ENCODE measurements at places on chromosomes 6 and 20.
A peak's percentile ranks its signal among the peaks of the same experiment; 100 is the strongest.

- DNase-seq = no peak
These were observed 225.7 kb downstream of the HAO1 start for GRCh38 chr20:7714549-7714948.

GRCh38 chr6:45665859-45666258 is 288.1 kb upstream of the SUPT3H start:
- DNase-seq = no peak

GRCh38 chr6:14819001-14819400 is 426.9 kb upstream of the JARID2 start:
- DNase-seq = no peak

- DNase-seq = peak; percentile 25
These were observed 287.6 kb downstream of the PHF3 start for GRCh38 chr6:63923139-63923739.

- DNase-seq = no peak
These were observed 27.1 kb downstream of the RNF217 start for GRCh38 chr6:124989136-124989983.

DNA sequence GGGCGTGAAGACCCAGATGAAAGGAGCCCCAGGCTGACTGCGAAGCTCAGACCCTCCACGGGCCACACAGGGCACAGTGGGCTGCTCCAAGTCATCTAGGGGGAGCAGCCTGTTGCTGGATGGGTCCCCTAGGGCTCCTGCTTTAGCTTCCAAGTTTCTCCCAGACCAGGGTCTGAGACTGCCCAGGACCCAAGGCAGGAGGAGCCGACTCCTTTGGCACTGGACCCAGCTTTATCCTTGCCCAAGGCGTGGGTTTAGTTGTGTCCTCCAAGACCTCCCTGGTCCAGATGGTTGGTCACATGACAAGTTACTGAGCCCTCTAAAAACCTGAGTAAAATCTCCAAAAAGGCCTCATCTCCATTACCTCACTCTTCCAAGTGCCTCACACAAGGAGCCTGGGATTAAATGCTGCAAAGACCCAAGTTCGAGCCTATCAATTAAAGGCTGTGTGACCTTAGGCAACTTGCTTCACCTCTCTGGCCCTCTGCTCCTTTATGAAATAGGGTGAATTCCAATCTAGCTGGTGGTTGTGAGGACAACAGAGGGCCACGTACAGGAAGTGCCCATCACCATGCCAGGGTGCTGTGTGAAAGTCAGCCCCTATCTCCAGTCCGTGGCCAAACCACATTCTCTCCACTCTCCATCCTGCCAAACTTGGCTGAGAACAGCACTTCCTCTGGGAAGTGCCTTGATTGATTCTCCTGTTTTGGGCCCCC is 2.5 kb downstream of the NECAB3 start:
- DNase-seq = no peak
